ENCODE measurements at places on chromosomes 5 and 9. TPM values are rescaled to one million over a fixed set of nuclear protein-coding genes. Genes with fewer than 3 reads are reported as not detected.

- peak; percentile 47 for DNase-seq
Observed at GRCh38 chr5:77630114-77630680, 8.3 kb downstream of the OTP start.

DNA sequence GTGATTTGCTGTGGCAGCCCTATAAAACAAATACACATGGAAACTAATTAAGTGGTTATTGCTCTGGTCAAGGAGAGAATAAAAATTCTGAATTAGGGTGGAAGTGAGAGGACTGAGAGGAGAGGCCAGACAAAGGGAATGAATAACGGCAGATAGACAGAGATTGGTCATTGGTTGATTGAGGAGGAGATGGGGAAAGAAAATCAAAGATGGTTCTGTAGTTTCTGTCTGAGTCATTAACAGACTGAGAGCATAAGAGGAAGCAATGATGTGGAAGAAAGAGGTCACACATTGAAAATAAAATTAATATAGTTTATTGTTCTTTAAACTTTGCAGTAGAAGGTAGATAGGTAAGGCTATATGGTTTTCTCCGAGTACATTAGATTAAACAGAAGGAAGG is 469.8 kb downstream of the ACTL7B start:
- no peak for DNase-seq

- no peak for DNase-seq
Observed at GRCh38 chr9:69093471-69094103, 58.0 kb downstream of the FXN start.

GRCh38 chr9:115972843-115973595 is 180.6 kb upstream of the PAPPA start:
- DNase-seq = no peak

GRCh38 chr5:38755181-38755580 is 90.6 kb upstream of the OSMR start:
- no peak for DNase-seq

DNA sequence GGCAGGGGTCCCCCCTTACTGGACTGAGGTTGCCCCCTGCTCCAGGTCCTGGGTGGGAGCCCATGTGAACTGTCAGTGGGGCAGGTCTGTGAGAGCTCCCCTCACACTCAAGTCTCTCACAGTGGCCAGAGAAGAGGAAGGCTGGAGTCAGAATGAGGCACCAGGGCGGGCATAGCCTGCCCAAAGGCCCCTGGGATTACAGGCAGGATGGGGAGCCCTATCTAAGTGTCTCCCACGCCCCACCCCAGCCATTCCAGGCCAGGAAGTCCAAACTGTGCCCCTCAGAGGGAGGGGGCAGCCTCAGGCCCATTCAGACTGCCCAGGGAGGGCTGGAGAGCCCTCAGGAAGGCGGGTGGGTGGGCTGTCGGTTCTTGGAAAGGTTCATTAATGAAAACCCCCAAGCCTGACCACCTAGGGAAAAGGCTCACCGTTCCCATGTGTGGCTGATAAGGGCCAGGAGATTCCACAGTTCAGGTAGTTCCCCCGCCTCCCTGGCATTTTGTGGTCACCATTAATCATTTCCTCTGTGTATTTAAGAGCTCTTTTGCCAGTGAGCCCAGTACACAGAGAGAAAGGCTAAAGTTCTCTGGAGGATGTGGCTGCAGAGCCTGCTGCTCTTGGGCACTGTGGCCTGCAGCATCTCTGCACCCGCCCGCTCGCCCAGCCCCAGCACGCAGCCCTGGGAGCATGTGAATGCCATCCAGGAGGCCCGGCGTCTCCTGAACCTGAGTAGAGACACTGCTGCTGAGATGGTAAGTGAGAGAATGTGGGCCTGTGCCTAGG is at the start of gene CSF2:
TSS of gene CSF2 (plus strand) at position 559 of the 783 bp plus-strand sequence. CDS start at position 594, 35 bp downstream.
- no peak for DNase-seq

DNA sequence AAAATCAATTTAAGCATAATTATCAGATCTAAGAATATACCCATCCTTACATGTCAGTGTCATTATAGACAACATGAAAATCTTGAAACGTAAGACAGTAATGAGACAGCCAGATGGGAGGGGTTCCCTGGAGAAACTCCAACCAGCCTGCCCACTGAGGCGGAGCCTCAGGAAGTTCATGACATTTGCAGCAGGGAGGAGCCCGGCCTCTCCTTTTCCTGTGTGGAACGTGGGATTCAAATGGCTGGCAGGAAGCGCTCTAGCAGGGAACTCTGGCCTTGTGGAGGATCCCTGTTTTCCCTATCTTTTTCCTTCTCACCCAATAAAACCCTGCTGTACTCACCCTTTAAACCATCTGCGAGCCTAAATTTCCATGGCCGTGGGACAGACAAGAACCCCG is 176.6 kb upstream of the KCNN2 start:
- no peak for DNase-seq

The GRXCR2 gene
- total RNA-seq = not detected

Data from thyroid gland (tissue), 4 donors.